CD4-positive, CD25-positive, alpha-beta regulatory T cell (primary cell): ENCODE measurements at places on chromosomes 3 and 15. TPM values are rescaled to one million over a fixed set of nuclear protein-coding genes. Genes with fewer than 3 reads are reported as not detected.

DNA sequence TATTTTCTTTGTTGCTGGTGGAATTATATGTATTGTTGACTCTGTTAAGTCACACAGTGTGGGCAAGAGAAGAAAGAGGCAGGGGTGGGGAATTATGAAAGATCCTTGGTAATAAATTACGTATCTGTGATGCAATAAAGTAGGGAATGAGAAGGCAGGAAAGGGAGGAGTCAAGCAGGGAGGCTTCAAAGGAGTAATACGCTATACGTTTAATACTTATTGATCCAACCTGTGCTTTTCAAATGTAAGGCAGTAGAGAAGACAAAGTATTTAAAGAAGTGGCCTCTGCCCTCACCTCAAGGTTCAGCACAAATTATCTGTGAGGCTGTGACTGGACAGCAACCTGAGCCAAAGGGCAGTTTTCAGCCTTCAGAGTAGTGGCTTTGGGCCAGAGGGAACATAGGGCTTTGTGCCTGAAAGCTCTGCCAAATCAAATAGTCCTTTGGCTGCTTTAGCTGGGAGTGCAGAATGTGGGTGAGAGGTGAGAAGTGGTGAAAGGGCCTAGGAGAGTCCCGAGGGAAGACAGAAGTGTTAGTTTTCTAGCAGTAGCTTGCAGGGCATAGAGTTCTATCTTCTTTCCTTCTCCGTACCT, 1.2 kb upstream of the PLIN1 start:
- DNase-seq = no peak

GRCh38 chr3:56823421-56823926, 21.7 kb upstream of the ARHGEF3 start:
- no peak for DNase-seq

EDEM1 gene
- 99.3 TPM for total RNA-seq

- DNase-seq = no peak
Observed at GRCh38 chr3:46935168-46935858, 41.2 kb downstream of the CCDC12 start.

C3orf22 gene
- total RNA-seq = not detected

ZNF770 gene
- total RNA-seq = 34.1 TPM

DNA sequence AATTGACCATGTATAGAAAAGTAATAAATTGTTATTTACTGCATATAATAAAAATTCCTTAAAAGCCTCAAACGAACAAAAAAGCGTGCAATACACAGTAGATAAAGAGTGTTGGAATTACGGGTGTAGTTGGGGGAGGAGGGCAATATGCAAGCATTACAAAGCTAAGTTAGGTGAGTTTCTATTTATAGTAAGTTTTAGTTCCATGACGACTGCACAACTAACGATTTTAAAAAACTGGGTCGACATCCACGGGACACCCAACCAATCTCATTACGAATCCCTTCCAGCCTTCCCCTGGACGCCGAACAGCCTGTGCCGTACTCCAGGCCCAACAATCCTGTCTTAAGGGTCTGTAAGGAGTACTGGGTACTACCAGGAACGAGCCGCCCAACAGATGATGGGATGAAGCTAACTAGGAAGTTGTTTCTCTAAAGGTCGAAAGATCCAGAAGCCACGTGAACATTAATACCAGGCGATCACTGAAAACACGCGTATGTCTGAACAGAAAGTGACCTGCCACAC, 677 bp downstream of the POLQ start:
- DNase-seq = no peak

- no peak for DNase-seq
Observed at GRCh38 chr3:49566312-49566711, 12.0 kb downstream of the BSN start.

DNA sequence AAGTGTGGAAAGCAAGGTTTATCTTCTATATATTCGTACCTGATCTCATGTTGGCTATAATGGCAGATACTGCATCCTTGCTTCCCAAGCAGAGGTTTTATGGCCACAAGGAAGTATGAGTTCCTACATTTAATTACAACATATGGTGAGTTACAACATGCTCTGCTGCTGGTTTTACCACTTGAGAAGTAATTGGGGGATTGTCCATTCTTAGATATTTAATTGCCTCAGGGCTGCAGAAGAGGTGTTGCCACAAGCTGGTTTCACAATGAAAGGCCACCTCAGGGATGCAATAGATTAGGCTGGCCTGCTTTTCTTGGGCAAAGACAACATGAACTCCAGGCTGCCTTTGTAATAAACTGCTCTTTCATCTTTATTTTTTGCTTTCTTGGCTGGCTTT, 48.6 kb downstream of the RAP2B start:
- DNase-seq = no peak

- no peak for DNase-seq
Observed at GRCh38 chr3:197406266-197406665, 107.9 kb upstream of the DLG1 start.

GRCh38 chr3:188624384-188624783, 470.4 kb downstream of the LPP start:
- DNase-seq = no peak

SCAANT1 gene
- total RNA-seq = 4.7 TPM

GABRB3 gene
- total RNA-seq = not detected

OR5K2 gene
- not detected for total RNA-seq

DNA sequence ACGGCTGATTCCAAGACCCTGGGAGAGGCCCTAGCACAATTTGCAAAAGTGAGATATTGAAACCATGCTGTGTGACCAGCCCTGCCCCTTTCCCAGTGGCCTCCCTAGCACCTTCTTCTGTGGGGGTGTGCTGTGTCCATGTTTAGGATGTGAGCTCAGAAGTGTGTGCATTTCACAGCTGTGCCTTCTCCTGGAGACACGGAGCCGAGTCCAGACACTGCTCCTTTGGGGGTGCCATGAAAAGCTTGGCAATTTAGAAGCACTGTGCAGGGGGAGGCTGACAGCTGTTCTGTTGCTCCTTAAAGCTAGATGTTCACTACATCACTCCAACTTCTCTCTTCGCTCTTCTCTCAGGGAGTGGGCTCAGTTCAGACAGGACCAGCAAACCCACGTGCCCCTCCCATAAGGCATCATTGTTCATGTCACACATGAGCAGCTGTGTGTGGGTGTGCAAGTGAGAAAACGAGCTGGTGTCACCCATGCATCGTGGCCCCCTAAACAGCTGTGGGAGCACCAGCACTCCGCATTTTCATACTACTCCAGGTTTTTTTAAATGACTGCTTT, 492.6 kb downstream of the GABRG3 start:
- no peak for DNase-seq

SSR3 gene
- 73.9 TPM for total RNA-seq

DNA sequence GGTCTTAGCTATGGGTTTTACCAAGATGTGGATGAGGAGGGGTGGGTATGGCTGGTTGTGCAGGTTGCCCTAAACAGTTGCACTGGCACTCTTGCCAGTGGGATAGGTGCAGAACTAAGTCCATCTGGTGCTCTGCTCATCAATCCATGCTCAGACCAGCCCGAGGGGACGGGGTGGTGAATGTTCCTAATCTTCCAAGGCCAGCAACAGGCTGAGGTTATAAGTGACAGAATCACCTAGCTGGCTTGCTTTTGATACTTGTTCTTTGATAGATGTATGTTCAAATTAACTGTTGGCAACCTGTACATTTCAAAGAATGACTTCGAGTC, 53.5 kb upstream of the CCR2 start:
- no peak for DNase-seq

GRCh38 chr15:88624971-88625490, 3.9 kb downstream of the AEN start:
- no peak for DNase-seq

DNA sequence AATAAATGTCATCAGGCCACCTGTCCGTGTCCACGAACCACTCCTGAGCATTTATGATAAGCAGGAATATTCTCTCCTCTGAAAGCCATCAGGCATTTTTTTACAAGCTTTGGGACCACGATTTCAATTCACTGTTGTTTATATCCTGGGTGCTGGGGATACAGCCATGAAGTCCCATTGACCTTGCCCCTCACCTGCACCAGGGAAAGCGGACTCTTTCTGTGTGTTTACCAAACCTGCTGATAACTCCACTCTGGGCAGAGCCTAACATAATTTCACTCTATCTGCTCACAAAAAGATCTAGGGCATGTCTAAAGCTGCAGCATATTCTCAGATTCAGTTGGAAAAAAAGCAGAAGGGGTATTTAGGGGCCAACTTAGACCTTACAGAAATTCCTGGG, 4.8 kb downstream of the DNASE1L3 start:
- DNase-seq = no peak

- DNase-seq = no peak
Observed at GRCh38 chr3:49492969-49493368, 22.9 kb downstream of the DAG1 start.

DNA sequence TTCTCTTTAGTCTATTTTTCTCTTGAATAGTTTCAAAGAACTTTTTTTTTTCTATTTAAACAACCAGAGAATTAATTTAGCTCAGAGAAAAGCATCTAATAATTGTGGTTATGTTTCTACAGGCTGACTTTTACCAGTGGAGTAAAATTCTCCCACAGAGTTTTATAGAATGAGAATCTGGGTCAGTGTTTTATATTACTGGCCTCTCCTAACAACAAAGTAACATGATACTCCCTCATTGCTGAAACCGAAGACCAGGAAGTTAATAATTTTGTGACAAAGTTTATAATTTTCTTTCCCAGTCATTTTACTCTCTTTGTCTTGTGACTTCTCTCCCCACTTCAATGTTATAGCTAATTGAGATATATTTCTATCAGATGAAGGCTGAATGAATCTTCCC, 946.9 kb downstream of the EPHA3 start:
- no peak for DNase-seq

RASL12 gene
- not detected for total RNA-seq

GRCh38 chr3:160065282-160065681, 76.6 kb downstream of the IL12A start:
- no peak for DNase-seq

- peak; percentile 74 for DNase-seq
Observed at GRCh38 chr15:63504979-63505841, 817 bp downstream of the USP3 start.

PIAS1 gene
- total RNA-seq = 102 TPM

GRCh38 chr3:184656829-184657681, 54.8 kb downstream of the MAGEF1 start:
- DNase-seq = no peak

- DNase-seq = no peak
Observed at GRCh38 chr3:21216598-21216997, 534.4 kb downstream of the ZNF385D start.

GPR171 gene
- 26.8 TPM for total RNA-seq

GRCh38 chr3:66039590-66039887, 821 bp upstream of the MAGI1 start:
- DNase-seq = no peak

ARRDC4 gene
- total RNA-seq = 0.37 TPM

GRCh38 chr15:68812069-68812468, 8.6 kb downstream of the ANP32A start:
- no peak for DNase-seq

GRCh38 chr3:139319428-139320402, 24.1 kb upstream of the MRPS22 start:
- DNase-seq = no peak

DNA sequence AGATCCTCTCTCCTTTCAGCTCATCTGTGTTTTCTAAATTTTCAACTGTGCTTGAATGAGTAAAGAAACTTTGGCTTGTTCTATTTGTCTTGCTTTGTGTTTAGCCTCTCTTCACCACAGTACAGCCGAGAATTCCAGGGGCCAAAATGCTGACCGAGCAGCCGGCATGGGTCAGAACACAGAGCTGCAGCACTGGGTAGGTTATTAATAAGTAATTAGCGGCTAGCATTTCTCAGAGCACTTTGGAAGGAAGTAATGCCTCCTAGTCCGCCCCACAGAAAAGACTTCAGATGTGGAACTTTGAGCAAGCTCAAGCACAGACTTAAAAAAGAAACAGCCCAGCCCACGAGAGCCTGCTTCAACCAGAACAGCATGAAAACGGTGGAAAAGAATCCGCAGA, 343.9 kb downstream of the ARRDC4 start:
- DNase-seq = no peak

DNA sequence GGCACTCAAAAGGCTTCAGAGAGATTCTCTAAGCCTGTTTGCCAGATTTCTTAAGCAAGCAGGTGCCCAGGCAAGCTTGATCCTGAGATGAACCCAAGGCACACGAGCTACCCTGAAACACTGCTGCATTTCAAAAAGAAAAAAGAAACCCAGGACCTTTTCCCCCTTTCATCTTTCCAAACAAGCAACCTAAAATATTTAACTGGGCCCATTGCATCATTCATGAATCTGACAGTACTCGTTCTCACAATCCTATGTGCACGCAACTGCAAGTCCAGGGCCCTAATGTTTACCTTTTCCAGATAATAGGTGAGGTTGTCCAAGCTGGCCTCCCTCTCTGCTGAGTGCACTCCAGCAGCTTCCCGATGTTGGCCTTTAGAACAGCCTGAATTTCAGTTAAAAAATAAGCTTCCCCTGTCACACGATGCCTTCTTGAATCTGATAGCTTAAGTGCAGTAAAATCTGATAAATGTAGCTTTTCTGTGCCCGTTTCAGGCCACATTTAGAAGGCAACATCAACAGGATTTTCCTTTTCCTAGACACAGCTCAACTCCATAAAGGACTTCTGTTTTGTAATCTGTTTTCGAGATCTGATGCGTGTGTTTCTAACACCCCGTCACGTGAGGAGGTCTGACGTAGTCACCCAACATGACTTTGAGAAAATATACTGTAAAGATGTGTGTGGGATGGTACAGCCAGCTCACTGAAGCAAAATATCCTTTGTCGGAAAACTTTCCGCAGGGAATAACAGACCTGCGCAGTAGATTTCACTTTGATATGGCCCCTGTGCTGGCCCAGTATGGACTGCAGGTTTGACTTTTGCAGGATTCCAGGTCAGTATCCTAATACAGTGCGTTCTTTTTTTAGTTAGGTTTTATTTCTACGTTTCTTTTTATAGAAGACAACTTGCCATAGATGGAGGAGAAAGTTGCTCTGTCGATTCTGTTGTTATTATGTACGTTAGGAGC, 55.1 kb upstream of the RASA2 start:
- DNase-seq = no peak

GRCh38 chr3:62582495-62583172, 209.3 kb upstream of the FEZF2 start:
- no peak for DNase-seq

TMEM45A gene
- total RNA-seq = 0.39 TPM

CSTA gene
- total RNA-seq = not detected

DNA sequence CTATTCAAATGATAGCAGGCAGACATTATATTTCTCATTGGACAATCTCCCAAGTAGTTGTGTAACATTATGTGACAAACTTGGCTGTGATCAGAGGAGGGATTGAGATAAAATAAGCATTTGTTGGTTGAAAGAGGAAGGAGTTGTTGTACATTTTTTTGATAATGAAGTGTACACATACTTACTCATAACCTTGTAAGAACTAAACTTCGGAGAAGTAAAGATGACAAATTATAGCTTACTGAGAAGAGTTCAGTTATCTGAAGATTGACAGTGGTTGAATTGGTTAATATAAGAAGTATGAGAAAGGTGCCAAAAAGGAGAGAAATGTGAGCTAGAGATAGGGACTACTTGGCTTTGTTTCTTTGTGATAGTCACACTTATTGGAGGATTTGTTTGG, 32.6 kb downstream of the STT3B start:
- DNase-seq = no peak

GRCh38 chr15:44029003-44029402, 166.1 kb downstream of the FRMD5 start:
- DNase-seq = no peak
